Activated T-cell treated with anti-CD3 and anti-CD28 coated beads for 1 hour (primary cell): ENCODE measurements at places on chromosomes 2 and 18.

DNA sequence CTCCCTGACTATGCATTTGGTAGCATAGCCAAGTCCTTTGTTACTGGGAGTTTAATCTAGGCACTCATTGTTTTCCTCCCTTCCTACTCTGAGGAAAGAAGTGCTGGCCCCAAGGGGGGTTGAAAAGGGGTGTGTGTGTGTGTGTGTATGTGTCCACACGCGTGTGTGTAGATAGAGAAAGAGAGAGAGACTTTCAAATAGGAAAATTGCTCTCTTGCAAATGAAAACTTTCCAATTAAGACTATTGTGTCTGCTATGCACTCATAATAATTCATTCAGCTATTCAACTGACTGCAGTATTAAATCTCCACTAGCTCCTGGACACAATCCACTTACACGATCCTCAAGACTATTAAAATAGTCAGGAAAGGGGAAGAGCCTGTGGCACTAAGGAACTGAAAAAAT is 92.9 kb upstream of the CSRNP3 start:
- DNase-seq = no peak

GRCh38 chr2:12391116-12391515 is 325.6 kb upstream of the TRIB2 start:
- DNase-seq = no peak

DNA sequence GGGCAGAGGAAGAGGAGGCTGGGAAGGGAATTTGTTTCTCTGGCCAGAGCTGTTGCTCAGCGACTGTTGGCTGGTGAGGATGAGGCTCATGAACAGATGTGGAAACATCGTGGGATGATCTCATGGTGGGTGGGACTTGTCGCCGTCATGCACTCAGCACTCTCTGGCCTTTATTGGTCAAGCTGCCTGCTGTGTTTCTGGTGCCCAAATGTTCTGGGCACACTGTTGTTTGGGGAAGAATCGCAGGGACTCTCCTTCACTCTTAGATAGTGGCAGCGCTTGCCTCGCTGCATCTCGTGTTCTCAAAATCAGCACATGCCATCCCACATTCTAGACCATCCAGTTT is 145.6 kb downstream of the AGAP1 start:
- no peak for DNase-seq

- DNase-seq = no peak
These were observed 54.4 kb downstream of the ANKMY1 start for GRCh38 chr2:240503375-240503774.

GRCh38 chr2:196279541-196279940 is 108.2 kb upstream of the STK17B start:
- DNase-seq = no peak

DNA sequence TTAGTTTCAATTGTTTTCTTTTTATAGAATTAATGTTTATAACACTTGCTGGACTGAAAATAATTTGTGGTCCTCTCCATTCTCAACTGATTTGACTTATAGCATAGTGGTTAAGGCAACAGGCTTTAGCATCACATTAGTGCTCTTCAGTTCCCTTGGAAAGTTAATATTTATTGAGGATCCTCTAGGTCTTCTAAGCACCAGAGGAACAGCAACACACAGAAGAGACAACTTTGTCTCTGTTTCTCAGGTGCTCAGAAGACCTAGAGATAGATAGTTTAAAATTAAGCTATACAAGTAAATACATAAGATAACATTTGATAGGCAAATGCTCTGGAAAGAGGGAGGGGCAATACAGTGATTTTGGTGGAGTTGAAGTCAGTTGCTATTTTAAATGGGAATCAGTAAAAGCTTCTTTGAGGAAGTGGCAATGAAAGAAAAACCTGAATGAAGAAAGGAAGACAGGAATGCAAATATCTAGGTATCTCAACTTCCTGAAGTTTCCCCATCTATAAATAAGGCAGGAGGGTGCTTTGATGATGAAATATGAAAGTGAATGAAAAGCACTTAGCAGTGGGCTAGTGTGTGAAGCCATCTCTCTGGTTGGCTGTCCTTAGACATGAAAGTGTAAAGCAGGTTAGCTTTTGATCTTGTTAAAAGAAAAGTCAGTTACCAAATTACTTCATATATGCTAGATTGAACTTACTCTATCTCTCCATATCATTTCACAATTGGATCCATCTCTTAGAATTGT is 7.9 kb downstream of the NEUROD1 start:
- DNase-seq = no peak

DNA sequence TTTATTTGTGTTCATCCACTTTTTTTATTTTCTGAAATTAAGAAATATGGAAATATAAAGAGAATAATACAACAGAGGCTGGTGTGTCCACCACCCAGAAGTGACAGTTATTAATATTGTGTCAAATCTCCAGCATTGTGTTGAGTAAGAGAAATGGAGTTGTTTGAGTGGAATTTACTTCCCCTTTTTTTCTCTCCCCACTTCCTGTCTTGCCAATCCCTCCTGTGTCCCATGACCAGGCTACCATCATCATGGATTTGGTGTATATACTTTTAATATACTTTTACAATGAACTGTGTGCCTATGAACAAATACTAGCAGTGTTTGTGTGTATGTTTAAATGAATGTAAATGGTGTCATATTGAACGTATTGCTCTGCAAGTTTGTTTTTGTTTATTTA is 276.9 kb upstream of the SKOR2 start:
- DNase-seq = no peak

GRCh38 chr2:238970553-238971081 is 122.7 kb downstream of the TWIST2 start:
- peak; percentile 16 for DNase-seq

DNA sequence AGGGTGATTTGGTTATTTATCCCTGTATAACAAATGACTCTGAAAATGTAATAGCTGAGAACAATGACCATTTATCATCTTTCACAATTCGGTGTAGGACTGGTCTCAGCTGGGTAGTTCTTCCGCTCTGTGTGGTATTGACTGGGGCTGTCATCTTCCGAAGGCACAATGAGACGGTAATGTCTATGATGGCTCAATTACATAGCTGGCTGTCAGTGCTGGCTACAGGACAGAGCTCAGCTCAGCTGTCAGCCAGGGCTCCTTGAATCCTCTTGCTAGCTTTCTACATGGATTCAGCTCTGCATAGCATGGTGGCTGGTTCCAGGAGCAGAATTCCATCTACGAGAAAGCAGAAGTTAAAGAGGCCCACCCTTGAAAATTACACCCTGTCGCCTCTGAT is 483.8 kb downstream of the TDRD15 start:
- no peak for DNase-seq

- no peak for DNase-seq
These were observed 53.0 kb downstream of the LYPD6 start for GRCh38 chr2:149383340-149383739.
